Ascending aorta (tissue), 2 donors: ENCODE measurements at places on chromosomes 2 and 18. TPM values are rescaled to one million over a fixed set of nuclear protein-coding genes. Genes with fewer than 3 reads are reported as not detected.

DNA sequence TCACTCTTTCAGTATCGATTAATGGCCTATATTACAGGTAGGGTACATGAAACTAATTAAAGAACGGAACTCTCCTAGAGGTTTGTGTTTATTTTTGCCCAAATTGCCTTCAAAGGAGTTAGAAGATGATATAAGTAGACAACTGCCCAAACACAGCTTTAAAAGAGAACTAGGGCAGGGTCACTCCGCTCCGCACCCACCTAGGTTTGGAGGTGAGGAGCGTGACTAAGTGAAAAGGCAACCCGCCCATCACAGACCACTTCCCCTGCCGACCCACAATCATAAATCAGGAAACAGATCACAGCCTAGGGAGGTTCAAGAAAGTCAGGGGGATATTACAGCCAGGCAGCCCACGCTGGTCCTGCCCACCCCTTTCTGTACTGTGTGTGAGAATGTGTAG is 166.7 kb downstream of the C1D start:
- no peak for DNase-seq

GRCh38 chr2:230441227-230441897 is 25.4 kb downstream of the SP100 start:
- peak; percentile 72 for DNase-seq

DNA sequence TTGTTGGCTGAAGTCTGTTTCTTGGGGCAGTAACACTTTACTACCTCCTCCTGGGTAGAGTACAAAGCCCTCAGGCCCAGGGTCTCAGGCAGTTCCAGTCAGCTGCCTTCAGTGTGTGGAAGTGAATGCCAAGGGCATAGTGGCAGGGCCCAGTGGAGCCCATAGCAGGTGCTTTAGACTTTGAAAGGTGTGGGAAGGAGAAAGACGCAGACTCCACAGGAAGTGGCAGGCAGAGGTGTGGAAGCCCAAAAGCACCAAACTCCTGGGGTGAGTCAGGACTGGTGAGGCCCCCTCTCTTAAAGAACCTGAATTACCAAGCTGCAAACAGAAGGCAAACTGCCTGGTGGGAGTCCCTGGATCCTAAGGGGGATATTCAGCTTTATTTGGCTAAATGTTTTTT is 45.3 kb downstream of the ADAM23 start:
- no peak for DNase-seq

GRCh38 chr18:35933982-35934381 is 38.5 kb upstream of the RMP24 start:
- no peak for DNase-seq

DNA sequence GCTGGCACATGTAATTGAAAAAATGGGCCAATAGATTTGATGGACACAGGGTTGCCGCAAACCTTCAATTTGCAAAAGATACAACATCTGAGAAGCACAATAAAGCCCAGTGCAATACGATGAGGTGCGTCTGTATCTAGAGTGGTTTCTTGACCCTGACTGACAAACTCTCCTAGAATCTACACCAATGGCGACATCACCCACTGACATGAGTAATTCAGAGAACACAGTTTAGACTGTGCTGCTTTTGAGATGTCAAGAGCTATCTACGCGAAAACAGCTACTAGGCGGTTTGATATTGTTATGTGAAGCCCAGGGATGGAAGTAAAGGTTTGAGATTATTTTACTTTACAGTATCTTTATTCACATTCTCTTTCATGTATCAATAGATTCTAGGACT is 104.9 kb downstream of the EIPR1 start:
- no peak for DNase-seq

- no peak for DNase-seq
Observed at GRCh38 chr2:180934911-180935310, 45.5 kb upstream of the UBE2E3 start.

DNA sequence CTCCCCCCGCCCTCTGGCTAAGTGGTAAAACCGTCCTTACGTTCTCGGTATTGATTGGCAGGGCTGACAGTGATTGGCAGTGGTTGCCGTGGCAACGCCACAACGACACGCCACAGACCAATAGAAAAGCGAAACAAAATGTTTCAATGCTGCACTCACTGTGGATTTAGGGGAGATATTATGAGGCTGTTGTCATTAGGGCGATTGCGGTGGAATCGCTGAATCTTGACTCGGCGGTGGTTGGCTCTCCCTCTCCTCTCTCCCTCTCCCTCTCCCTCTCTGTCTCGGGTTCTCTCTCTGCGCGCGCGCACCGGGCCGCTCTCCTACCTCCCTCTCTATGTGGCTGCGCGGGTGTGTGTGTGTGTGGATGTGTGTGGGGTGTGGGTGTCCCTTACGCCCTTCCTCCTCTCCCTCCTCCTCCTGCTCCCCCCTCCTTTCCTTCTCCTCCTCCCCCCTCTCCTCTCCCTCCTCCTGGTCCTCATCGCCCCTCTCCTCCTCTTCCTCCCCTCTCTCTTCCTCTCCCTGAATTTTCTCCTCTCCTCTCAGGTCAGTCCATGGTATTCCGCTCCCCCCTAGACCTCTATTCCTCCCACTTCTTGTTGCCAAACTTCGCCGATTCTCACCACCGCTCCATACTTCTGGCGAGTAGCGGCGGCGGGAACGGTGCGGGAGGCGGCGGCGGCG is at the start of gene SIX3:
Gene SIX3 (plus strand): TSS at position 152 of the 684 bp plus-strand sequence. CDS start 403 bp downstream, at position 555.
- DNase-seq, result no peak

GRCh38 chr2:235570256-235570655 is 76.4 kb downstream of the AGAP1 start:
- no peak for DNase-seq

GRCh38 chr18:74248189-74248588 is 43.6 kb downstream of the CYB5A start:
- no peak for DNase-seq

GRCh38 chr2:213057977-213058376 is 93.4 kb downstream of the IKZF2 start:
- no peak for DNase-seq

GRCh38 chr18:26685438-26686157 is 137.2 kb upstream of the KCTD1 start:
- DNase-seq, result no peak

- no peak for DNase-seq
Observed at GRCh38 chr2:2763351-2764000, 432.4 kb upstream of the MYT1L start.

DNA sequence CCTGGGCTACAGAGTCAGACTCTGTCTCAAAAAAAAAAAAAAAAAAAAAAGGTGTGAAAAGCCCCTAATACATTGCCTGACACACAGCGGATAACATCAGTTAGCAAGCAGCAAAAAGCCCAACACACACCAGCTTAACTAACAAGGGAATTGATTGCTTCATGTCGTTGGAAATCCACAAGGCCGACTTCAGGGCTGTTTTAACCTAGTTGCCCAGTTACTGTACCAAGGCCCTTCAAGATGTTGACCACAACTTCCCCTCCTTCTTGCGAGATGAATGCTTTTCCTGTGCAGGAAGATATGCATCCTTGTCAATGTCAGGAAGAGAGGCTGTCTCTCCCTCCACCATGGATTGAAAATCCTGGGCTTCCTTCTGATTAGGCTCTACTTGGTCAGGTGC is 202.9 kb downstream of the MIB1 start:
- no peak for DNase-seq

The ANO7 gene
- 0.43 TPM for total RNA-seq

The KIF1A gene
- total RNA-seq, result 0.11 TPM

The CAD gene
- 63.4 TPM for total RNA-seq

The FOXD4L1 gene
- not detected for total RNA-seq

The DES gene
- 182 TPM for total RNA-seq

The BUB1 gene
- total RNA-seq, result not detected
